ENCODE measurements at places on chromosomes 5 and 9. TPM values are rescaled to one million over a fixed set of nuclear protein-coding genes. Genes with fewer than 3 reads are reported as not detected.
A peak's percentile ranks its signal among the peaks of the same experiment; 100 is the strongest.

The SPATA31C1 gene
- total RNA-seq = not detected

GRCh38 chr5:160837211-160837610, 14.8 kb downstream of the ATP10B start:
- H3K4me3 ChIP-seq = no peak overlapping the region
- DNase-seq = no peak
- no peaks in the 10 kb centered on the region for H3K4me1 ChIP-seq
- H3K27me3 ChIP-seq = no peaks in the 10 kb centered on the region

DNA sequence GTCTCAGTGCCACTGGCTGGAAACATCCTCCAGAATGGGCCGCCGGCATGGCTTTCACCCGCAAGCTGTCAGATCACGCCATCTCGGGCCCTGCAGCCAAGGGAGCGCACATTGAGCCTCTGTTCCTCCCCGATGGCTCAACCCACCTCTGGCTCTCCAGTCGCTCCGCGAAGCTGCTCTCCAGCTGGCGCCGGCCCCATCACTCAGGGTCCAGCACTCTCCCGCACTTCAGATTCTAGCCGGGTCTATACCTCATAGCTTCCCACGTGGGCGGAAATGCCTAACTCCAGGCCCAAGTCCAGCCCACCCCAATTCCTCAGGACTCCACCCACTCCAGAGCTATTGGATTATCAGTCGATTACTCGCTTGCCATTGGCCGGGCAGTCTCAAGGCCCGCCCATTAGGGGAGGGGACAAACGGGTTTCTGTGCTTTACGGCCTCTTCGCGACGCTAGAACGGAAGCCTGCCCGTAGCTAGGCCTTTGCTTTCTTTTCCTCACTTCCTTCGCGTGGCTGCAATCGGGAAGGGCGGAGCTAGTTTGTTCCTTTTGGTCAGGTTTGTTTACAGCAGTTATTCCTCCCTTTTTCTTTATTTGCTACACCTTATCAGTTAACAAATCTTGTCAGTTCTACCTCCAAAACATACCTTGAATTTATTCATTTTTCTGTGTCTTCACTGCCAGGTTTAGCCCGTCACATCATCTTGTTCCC, at the start of gene NOL6:
Gene NOL6 (minus strand): TSS at position 282 of the 710 bp plus-strand sequence. CDS start 82 bp downstream, at position 200.
- H3K4me1 ChIP-seq = peaks cover 18% of the 10 kb centered on the region
- H3K36me3 ChIP-seq = peaks cover 24% of the 10 kb centered on the region
- peak; percentile 96 for DNase-seq
- peak within 1 kb of the TSS; percentile 97 for H3K4me3 ChIP-seq
- H3K27ac ChIP-seq = peak within 1 kb of the TSS; percentile 92

- H3K27me3 ChIP-seq = no peaks in the 10 kb centered on the region
- H3K4me1 ChIP-seq = peaks cover 9% of the 10 kb centered on the region
- DNase-seq = no peak
- no peak overlapping the region for H3K27ac ChIP-seq
- H3K36me3 ChIP-seq = no peaks in the 10 kb centered on the region
Measured at GRCh38 chr5:172786736-172787462, 15.9 kb upstream of the DUSP1 start.

DNA sequence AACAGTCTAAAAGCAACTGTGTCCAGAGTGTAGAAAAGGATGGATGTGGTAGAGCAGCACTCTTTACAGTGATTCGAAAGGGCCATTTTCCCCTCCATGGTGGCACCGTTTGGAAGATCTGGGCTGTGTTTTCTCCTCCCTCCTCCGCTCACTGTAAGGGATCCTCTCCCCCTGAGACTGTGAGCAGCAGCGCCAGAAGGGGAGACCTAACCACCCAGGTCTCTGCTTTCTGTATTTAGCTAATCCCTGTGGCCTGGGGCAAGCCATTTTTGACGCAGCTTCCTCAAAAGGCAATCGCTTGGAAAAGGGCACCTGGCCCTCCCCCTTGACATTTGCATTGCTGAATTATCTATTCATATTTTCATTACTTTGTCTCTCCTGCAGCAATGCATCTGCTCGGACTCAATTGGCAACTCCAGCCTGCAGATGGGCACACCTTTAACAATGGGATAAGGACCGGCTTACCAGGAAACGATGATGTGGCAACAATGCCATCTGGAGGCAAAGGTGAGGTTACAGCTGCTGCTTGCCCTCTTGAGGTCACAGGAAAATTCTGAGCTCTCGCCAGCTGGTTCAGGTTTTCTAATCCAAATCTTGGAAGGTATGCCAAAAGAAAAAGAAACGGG, 244.3 kb upstream of the WWC1 start:
- no peaks in the 10 kb centered on the region for H3K4me1 ChIP-seq
- no peaks in the 10 kb centered on the region for H3K36me3 ChIP-seq
- no peak for DNase-seq
- peaks cover 4% of the 10 kb centered on the region for H3K27me3 ChIP-seq
- H3K4me3 ChIP-seq = no peak overlapping the region

GRCh38 chr9:38091310-38092199, 22.5 kb upstream of the SHB start:
- H3K4me1 ChIP-seq = no peaks in the 10 kb centered on the region
- no peak overlapping the region for H3K4me3 ChIP-seq
- H3K27me3 ChIP-seq = no peaks in the 10 kb centered on the region
- H3K27ac ChIP-seq = no peak overlapping the region
- H3K36me3 ChIP-seq = no peaks in the 10 kb centered on the region
- no peak for DNase-seq

The BAAT gene
- 0.06 TPM for total RNA-seq

DNA sequence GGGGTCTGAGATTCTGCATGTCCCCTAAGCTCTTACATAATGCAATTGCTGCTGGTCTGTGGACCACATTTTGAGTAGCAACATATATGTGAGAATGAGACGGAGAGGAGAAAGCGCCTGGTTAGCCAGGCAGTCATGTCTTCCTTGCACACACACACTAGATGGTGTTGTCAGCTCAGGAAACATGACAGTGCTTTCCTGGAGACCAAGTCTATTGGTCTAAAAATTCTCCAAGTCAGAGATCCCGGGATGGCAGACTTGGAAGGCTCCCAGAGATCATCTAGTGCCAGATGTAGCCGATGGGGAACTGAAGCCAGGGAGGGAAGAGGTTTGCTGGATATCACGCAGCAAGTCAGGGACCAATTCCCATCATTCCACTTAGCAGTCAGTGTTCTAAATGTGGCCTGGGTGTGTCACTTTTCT, 53.4 kb downstream of the GALNT12 start:
- H3K4me3 ChIP-seq = no peak overlapping the region
- DNase-seq = no peak
- peaks cover 13% of the 10 kb centered on the region for H3K27me3 ChIP-seq
- no peaks in the 10 kb centered on the region for H3K36me3 ChIP-seq
- peaks cover 4% of the 10 kb centered on the region for H3K4me1 ChIP-seq

- H3K4me3 ChIP-seq = no peak overlapping the region
- H3K27me3 ChIP-seq = no peaks in the 10 kb centered on the region
- H3K36me3 ChIP-seq = no peaks in the 10 kb centered on the region
- no peak overlapping the region for H3K27ac ChIP-seq
Measured at GRCh38 chr5:149392718-149393117, 13.6 kb upstream of the IL17B start.

GRCh38 chr5:135535420-135535819, 344 bp downstream of the NEUROG1 start:
- H3K27me3 ChIP-seq = peaks cover 95% of the 10 kb centered on the region
- no peaks in the 10 kb centered on the region for H3K36me3 ChIP-seq

GRCh38 chr5:132962429-132963021, 909 bp downstream of the AFF4 start:
- peak overlapping the region; percentile 96 for H3K4me3 ChIP-seq
- H3K27ac ChIP-seq = peak overlapping the region; percentile 98
- peaks cover 28% of the 10 kb centered on the region for H3K4me1 ChIP-seq
- peak; percentile 15 for DNase-seq

The PCDHGA1 gene
- not detected for total RNA-seq

Data from activated naive CD8-positive, alpha-beta T cell treated with anti-CD3 and anti-CD28 coated beads for 36 hours (primary cell).